ENCODE measurements at places on chromosomes 1 and 21.

DNA sequence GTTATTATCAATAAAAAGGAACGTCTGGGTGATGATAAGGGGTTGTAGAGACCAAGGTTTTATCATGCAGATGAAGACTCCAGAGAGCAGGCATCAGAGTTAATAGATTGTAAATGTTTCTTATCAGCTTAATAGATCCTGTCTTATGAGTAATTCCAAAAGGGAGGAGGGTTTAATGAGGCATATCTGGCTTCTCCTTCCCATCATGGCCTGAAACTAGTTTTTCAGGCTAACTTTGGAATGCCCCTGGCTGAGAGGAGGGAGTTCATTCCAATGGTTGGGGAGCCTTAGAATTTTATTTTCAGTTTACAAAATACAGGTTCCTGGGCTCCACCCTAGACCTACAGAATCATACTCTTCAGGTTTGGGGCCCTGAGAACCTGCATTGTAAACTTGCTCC is 13.5 kb downstream of the PLA2G2D start:
- DNase-seq, result no peak

- no peak for DNase-seq
Observed at GRCh38 chr1:187977298-187977697, 1148.5 kb downstream of the PLA2G4A start.

DNA sequence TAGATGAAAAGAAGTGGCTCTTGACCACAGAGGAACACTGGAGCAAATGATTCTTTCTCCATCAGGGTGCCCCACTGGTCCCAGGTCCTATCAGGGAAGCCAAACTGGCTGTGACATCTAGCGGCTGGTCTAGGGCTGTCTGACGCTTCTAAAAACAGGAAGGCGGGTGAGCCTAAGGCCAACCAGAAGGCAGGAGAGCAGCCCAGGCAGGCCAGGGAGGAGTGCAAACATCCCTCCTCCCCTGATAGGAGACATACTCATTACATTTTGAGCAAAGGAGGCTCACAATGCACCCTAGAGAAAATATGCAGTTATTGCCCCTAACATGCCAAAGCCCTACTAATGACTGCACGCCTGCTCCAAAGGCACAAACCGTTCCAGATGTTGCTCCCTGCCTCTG is 10.4 kb upstream of the FOXE3 start:
- peak; percentile 4 for DNase-seq

DNA sequence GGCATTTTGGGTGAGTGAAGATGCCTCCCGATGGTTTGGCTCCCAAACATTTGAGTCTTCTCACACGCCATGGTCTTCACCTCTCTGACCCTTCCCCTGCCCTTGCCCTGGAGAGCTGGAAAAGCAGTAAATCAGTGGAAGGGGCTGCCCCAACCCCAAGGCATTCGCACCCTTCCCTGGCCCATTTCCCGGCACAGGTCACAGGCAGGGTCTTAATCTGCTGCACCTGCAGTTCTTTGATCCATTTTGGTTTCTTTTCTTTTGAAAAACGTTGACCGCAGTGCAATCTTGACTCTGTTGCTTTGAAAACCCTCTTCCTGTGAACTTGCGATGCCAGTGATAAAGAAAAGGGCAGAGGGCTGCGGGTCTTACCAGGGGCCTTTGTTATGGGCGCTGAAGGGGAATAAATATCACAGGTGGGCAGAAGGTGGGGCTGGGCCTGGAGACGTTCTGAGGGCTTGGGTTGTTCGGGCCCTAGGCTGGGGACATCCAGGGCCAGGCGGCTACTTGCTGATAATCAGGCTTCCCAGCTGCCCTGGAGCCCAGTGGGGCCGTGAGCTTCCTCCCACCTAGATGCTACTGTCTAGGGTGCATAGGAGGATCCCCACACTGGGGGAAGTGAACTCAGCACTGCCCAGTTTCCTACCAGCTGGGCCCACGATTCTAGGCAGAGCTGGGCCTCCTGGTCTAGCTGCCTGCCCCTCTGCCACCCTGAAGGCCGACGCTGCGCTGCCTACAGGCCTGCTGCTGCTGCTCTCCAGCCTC is 38.6 kb upstream of the EPS8L3 start:
- DNase-seq, result peak; percentile 79

DNA sequence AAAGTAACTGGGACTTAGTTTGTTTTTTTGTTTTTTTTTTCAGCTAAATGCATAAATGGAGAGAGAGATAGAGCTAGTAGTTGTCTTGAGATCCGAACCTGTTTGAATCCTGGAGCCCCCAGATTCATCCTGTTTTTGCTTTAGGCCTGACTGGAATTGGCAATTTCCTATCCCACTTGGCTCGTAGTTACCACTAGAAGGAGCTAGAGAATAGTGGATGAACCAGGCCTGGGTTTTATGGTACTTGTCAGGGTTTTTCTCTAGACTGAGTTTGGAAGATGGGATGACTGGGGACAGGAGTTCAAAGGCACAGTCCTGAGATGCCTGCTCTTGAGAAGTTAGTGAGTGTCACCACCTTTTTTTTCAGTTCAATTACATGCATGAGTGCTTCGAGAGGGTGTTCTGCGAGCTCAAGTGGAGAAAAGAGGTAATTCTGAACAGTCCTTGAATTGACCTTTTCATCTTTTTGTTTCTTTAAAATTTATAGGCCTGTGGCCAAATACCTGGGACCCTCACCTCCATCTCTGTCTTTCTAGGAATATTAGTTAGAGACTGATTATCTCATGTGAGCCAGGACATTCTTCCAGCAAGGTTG is 23.4 kb downstream of the CELF3 start:
- DNase-seq, result no peak

DNA sequence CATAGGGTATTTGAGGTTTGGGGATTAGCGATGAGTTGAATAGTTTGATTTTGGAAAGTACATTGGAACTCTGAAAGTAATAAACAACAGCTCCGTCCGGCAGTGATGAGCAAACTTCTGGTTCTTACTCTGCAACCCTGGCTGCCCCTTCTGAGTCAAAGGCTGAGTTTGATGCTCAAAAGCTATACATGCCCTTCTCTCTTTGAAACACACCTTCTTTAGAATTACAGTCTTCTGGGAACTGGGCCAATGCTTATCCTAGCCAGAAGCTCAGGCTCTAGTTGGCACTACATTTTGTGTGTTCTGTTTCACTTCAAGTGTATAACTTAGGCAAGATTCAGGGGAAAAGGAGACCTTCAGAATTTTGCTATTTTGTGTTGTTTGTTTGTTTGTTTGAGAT is 9.3 kb downstream of the AHCYL1 start:
- DNase-seq, result no peak

GRCh38 chr1:39752703-39753102 is 14.0 kb downstream of the PPIE start:
- DNase-seq, result no peak

DNA sequence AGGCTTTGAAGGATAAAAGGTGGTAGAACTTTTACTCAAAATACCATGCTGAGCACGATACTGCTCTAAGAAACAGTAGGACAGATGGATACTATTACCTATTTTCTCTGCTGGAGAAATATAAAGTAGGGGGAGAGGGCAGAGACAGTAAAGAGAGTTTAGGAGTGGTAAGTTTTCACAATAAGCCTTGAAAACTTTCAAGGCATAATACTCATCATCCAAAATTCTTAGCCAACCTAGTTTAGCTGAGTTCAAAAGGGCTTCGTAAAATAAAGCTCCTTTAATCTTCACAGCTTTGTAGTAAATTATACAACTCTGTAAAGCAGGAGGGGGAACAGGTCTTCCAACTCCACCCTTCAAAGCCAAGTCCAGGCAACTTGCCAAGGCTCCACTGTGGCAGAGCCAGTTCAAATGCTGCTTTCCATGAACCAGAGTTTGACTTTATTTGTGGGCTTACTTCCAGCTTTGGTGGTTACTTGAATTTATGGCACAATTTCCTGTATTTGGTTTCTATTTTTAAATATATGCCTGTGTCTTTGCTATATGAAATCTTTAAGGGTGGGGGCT is 15.5 kb downstream of the TEX38 start:
- DNase-seq, result no peak

GRCh38 chr1:164671966-164672571 is 113.1 kb downstream of the PBX1 start:
- DNase-seq, result no peak

- DNase-seq, result no peak
Observed at GRCh38 chr21:44427241-44428120, 27.8 kb upstream of the LRRC3 start.

- DNase-seq, result no peak
Observed at GRCh38 chr1:156658496-156658895, 16.6 kb downstream of the BCAN start.

GRCh38 chr1:106879538-106879937 is 176.9 kb upstream of the PRMT6 start:
- no peak for DNase-seq

DNA sequence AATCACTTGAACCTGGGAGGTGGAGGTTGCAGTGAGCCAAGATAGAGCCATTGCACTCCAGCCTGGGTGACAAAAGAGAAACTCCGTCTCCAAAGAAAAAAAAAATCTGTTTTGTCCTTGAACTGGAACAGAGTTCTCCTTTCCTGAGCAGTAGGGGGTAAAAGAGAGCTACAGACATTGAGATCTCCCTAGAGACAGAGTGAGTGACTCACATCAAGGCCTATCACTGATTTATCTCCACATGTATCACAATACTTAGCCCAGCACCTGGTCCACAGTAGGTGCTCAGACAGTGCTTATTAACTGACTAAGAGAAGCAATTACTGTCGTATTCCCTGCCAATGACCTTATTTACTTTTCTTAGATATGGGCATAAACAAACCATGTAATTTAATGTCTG is 354.1 kb upstream of the C1orf87 start:
- no peak for DNase-seq

DNA sequence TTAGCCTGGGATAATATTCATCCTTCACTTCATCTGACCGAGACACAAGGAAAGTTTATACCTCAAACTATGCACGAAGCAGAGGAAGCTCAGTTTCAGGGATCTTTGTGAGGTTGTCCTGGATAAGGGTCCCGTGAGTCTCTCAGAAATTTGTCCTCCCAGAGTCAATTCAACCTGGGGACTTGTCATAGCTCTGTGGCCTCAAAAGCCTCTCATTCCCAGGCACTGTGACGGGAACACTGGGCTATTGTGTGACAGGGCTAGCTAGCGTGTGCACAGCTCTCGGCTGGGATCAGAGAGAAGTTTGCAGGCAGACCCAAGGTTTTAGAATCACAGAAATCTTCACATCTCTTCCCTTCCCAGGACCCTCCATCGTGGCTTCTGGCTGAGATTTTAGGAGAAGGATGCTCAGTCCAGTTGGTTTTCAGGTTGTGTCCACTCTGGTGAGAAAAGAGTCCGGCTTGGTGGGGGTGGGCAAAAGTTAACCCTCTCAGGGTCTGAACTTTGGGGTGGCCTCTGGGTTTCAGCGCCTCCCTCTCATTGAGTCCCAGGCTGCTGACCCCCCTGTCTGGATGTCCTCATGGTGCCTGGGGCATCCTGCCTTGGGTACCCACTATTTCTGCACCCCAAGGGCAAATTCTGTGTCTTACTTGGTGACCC is 20.4 kb upstream of the LBR start:
- DNase-seq, result no peak

DNA sequence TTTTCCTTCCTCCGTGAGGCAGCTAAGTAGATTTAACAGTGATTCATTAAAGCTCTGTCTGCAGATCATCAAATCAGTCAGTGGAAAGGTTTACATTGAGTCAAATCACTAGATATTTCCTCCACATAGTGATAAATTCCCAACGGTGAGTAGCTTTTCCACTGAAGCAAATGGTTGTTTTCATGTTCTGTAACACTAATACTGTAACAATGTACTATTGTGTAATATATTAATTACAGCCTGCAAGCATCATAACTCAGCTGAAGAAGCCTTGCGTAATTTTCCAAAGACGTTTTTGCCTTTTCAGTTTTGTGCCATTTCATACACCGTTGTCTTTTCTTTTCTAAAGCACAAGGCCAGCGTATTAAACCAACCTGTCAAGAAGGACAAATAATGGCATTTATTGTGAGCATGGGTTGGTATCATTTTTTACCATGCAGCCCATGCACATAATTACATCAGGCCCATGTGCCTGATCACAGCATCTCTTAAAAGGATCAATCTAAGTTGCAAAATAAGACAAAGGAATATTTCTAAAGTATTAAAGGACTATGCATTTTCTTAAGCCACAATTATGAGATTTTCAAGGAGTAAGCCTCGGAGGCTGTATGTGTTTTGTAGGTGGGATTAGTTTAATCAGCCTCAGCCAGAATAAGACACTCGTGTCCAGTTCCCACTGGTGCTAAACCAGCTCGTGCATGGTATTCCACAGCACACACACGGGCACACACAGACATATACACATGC is 16.7 kb upstream of the PDE9A start:
- no peak for DNase-seq

DNA sequence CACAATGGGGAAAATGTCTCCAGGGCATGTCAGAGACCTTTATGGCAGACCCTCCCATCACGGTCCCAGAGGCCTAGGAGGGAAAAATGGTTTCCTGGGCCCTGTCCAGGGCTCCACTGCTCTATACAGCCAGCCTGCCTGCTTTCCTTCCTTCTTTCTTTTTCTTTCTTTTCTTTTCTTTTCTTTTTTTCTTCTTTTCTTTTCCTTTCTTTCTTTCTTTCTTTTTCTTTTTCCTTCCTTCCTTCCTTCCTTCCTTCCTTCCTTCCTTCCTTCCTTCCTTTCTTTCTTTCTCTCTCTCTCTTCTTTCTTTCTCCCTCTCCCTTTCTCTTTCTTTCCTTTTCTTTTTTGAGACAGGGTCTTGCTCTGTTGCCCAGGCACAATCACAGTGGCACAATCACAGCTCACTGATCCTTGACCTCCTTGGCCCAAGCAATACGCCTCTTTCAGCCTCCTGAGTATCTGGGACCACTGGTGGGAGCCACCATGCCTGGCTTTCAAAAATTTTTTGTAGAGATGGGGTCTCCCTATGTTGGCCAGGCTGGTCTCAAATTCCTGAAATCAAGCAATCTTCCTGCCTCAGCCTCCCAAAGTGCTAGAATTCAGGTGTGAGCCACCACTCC is 106.9 kb downstream of the BACH1 start:
- DNase-seq, result no peak

- no peak for DNase-seq
Observed at GRCh38 chr1:28159680-28160079, 16.8 kb downstream of the PTAFR start.

- DNase-seq, result no peak
Observed at GRCh38 chr1:41784531-41785274, 134.0 kb downstream of the HIVEP3 start.

DNA sequence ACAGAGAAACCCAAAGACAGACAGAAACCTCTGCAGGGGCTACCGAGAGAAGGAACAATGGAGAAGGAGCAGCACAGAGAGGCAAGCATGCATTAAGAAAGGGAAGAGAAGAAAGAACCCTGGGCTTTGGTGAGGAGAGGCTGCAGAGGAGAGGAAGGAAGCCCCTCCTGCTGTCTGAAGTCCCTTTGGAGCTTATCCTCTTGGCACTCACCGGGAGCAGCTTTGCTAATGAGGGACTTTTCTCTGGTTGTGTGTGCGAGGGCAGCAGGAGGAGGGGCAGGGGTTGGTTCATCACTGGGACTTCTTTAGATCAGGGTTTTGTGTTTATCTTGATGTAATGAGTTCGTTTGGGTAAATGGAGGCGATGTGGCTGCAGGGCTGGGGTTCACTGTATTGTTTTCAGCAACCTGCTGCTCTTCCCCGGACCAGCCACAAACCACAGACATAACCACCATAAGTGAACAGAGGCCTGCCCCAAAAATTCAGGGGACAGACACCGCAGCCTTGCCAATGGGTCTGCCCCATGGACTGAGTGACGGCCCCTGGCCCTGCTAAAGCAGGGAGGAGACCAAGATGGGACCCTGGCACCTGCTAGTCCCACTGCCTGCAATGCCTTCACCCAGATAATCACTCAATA is 100.6 kb downstream of the KCND3 start:
- DNase-seq, result no peak

GRCh38 chr21:33238565-33239255 is 9.0 kb downstream of the IFNAR2 start:
- DNase-seq, result peak; percentile 63

Measured in activated CD8-positive, alpha-beta T cell treated with anti-CD3 and anti-CD28 coated beads for 36 hours (primary cell).